LoVo (cell line): ENCODE measurements at places on chromosomes 2 and 18.

GRCh38 chr18:32469691-32470459 lies 807 bp downstream of the GAREM1 start:
- DNase-seq = peak; percentile 4

DNA sequence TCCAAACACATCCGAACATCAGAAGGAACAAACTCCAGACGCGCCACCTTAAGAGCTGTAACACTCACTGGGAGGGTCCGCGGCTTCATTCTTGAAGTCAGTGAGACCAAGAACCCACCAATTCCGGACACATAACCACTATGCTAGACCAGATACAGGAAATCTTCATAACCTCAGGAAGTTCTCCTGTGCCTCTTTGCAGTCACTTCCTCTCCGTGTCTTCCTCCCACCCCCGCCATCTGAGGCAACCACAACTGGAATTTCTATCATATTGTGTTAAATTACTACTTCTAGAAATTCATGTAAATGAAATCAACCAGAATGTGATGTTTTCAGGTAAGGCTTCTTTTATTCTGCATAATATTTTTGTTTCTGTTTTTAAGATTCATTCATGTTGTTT lies 631.0 kb upstream of the NXPH2 start:
- no peak for DNase-seq

DNA sequence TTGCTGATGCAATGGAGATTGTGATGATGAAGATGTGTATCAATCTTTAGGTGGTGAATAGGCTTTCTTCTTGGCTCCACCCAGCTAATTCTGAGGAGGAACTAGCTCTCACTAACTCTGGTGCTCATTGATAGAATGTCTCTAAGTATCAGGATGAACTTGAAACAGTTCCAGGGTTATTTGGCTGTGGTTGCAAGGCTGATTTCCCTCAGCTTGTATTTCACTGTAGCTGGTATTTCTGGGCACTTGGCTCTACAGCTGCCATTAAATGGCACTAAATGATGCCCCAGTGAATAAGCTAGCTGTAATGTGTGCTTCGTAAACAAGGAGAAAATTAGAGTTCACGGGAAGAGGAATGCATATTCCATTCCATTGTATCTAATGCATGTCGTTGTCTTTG lies 241.2 kb downstream of the RPIA start:
- DNase-seq = no peak

- peak; percentile 41 for DNase-seq
These were observed 34.5 kb downstream of the RBFA start for GRCh38 chr18:80068571-80069272.

GRCh38 chr2:18430996-18431748 lies 129.3 kb downstream of the RDH14 start:
- no peak for DNase-seq

DNA sequence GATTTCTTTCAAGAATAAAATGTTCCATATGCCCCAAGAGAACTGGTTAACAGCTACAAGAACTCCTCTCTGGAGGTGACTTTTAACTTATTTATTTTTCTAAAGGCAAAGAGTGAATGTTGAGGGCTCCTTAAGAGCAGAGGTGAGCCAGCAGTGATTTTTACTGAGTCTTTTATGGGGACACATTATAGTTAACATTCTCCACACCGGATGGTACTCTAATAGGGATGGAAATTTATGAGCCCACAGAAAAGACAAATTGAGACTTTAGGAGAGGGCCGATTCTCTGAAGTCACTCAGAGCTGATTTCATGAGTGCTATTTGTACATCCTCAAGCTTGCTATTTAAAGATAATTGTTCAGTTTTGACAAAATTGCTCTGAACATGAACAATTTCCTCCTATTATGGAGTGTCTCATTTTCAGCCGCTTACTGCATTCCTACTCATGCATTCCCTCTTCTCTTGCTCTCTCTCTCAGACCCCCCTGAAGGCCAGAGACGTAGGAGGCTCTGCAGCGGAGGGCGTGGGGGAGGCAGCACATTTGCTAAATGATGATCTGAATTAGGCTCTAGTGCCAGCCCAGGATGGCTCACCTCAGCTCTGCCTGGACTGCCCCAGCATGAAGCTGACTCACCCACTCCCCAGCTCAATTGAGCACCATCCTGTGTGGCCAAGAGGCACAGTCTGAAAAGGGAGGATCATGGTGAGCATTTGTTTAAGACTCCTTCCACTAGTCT lies 5.9 kb upstream of the RPL37A start:
- no peak for DNase-seq

GRCh38 chr2:217451666-217452065 lies 551.1 kb downstream of the TNS1 start:
- DNase-seq = peak; percentile 8

GRCh38 chr2:215423928-215424540 lies 11.8 kb downstream of the FN1 start:
- no peak for DNase-seq

GRCh38 chr2:127106457-127106990 lies 430 bp downstream of the BIN1 start:
- DNase-seq = peak; percentile 2

DNA sequence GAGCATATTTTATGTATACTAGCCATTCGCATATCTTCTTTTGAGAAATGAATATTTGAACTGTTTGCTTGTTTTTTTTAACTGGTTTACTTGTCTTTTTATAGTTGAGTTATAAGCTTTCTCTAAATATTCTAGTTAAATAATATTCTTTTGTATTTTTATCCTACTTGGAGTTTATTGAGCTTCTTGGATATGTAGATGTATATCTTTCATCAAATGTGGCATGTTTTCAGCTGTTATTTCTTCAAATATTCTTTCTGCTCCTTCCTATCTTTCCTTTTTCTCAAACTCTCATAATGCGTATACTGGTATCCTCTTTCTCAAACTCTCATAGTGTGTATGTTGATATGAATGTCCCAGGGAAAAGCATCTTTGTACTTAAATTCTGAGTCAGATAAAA lies 100.3 kb upstream of the NCKAP5 start:
- DNase-seq = no peak

- DNase-seq = no peak
These were observed 112.4 kb downstream of the PLEKHA3 start for GRCh38 chr2:178592655-178593054.

- no peak for DNase-seq
These were observed 60.4 kb upstream of the RNF152 start for GRCh38 chr18:61953161-61953560.

DNA sequence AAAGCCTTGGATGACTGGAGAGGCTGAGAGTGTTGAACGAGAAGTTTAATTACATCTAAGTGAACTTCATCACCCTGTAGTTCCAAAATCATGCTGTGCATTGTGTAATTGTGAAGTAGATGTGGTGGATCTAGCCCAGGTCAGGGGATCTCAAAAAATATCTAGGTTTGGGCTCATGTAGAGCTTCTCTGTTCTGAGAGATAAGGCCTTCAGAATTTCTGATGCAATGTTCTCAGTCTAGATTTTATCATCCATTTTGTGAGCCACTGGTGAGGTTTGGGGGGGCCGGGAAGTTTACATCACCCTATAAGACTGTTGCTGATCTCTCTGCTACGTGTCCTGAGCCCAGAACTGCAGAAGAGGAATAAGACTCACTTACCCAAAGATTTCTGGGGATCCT lies 719.4 kb downstream of the SOCS6 start:
- no peak for DNase-seq

GRCh38 chr2:43294973-43295603 lies 68.7 kb upstream of the ZFP36L2 start:
- no peak for DNase-seq

- no peak for DNase-seq
These were observed 24.5 kb downstream of the DARS1 start for GRCh38 chr2:135960656-135961551.

DNA sequence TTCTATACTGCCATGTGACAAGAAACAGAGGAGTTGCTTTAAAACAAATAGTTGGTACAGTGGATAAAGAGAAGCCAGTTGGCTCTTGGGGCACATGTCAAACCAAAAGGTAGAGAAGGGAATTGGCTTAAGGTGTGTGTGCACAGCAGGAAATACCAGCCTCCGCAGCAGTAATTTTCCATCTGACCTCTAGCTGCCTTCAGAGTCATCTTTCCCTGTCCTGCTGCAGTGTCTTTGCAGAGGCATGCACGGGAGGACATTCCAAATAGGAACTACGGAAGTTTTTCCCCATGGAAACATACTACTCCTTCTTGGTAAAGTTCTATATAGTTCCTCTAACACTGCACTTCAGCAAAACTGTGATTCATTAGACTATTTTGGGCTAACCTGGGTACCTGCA lies 99.5 kb downstream of the RAB3GAP1 start:
- no peak for DNase-seq

DNA sequence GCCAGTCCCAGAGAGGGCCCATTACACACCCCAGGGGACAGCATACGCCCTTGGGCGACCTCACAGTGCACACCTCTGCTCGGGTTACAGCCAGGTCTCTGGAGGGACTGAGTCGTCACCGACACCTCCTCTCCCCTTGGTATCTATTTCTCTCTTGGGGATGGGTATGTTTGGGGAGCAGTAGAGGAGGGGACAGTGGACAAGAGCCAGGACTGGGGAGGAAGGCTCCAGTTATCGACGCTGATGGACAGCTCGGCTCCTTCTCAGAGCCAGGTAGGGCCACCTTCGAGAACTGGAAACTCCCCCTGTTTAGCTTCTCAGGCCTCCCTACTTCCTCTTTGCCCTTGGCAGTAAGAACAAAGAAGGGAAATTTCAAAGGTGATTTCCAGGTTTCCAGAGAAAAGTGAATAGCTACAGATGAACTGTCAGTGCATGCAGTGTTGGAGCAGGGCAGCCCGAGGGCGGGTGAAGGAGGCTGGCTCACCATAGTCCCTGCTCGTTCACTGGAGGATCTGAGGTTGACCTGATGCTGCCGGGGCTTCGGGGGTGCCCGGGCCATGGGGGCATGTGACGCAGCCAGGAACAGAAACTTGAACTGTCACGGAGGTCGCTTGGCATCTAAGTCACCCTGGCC lies 4.4 kb upstream of the SEMA4C start:
- DNase-seq = no peak

- no peak for DNase-seq
These were observed 12.0 kb upstream of the CHRNA1 start for GRCh38 chr2:174776223-174776622.

GRCh38 chr2:216151313-216152025 lies 42.3 kb downstream of the XRCC5 start:
- DNase-seq = no peak

- no peak for DNase-seq
These were observed 34.8 kb upstream of the ASXL2 start for GRCh38 chr2:25912851-25913695.

GRCh38 chr2:204255526-204255925 lies 289.7 kb upstream of the PARD3B start:
- no peak for DNase-seq

- DNase-seq = peak; percentile 28
These were observed 95.6 kb downstream of the GALNT3 start for GRCh38 chr2:165698444-165698884.

- no peak for DNase-seq
These were observed 42.8 kb upstream of the ASB18 start for GRCh38 chr2:236306825-236307540.

DNA sequence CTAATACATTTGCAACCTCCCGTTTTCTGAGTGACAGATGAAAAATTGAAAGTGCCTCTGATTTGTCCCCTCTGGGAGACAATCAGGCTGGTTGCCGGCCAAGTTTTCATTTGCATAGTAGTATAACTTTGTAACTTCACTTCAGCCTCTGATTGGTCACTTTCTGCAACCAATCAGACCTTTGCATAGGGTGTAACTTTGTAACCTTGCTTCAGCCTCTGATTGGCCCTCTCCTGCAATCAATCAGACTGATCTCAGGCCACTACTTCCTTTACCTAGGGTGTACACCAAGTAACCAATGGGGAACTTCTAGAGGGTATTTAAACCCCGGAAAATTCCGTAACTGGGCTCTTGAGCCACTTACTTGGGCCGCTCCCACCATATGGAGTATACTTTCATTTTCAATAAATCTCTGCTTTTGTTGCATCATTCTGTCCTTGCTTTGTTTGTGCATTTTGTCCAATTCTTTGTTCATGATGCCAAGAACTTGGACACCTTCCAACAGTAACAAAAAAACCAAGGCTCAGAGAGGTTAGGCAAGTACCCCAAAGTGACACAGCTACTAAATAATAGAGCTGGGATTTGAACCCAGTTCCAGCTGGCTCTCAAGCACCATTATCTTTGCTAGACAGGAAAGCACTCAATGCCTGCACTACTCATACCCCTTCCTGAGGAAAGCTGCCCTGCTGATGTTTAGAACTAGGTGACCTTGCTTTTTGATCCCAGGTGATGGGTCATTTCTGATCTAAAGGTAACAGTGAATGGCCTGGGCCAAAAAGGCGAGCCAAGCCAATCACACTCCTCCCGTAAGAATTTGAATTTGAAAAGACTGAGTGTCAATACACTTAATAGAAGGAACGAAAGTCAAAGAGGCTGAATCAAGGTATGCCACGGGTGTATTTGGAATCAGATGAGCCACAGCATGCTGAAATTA lies 10.9 kb upstream of the MYOM1 start:
- DNase-seq = peak; percentile 57

GRCh38 chr2:75600461-75601011 lies 39.8 kb upstream of the EVA1A start:
- DNase-seq = no peak

GRCh38 chr2:33205693-33206434 lies 259.1 kb downstream of the LTBP1 start:
- no peak for DNase-seq

DNA sequence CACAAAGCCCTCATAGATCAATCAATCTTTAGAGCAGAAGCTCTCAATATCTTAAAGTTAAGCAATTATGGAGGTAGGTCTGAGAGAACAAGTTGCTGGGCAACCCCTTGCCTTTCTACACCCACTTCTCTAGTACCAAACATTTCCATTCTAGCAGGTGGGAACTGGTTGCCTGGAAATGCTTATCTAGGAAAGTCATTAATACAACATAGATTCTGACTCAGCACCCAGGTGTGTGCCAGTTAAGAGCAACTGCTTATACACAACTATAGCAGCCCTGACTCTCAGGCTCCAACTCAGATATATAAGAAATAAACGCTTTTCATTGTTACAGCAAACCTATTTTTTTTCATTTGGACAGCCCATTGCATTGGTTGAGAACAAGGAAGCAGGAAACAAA lies 237.7 kb downstream of the IRS1 start:
- no peak for DNase-seq

- no peak for DNase-seq
These were observed 38.9 kb upstream of the THOC1 start for GRCh38 chr18:306608-307255.

GRCh38 chr2:122737429-122738077 lies 982.1 kb downstream of the TSN start:
- no peak for DNase-seq

GRCh38 chr18:11872479-11873136 lies 21.4 kb downstream of the CHMP1B start:
- peak; percentile 52 for DNase-seq
